IPS-NIHi11 (cell line): ENCODE measurements at places on chromosomes 4 and X.

DNA sequence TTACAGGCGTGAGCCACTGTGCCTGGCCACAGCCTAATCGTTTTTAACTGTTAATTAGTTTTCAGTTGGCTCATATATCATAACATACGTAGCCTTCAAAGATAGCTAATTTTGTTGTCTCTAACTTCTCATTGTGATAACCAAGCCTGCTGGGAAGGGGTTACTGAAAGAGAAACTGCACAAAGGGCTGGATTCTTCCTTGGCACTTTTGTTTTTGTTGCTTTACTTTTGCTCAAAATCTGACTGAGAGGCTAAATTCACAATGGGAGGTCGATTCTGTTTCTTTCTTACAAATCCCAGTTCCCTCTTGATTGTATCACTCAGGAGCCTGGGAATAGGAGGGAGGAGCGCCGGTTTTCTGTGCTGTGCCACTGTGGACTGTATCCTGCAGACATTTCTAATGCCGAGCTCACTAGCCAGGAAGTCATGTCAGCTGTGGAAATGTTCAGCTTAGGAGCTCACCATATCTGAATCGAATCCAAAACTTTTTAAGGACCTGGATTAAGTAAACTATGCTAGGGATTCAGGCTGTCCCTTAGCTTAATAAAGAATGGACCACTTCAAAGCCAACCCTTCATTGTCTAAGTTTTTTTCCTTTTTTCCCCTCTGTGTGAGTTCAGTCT, 120.5 kb upstream of the FAT1 start:
- no peak for DNase-seq

GRCh38 chr4:102627831-102628523, 126.8 kb downstream of the NFKB1 start:
- DNase-seq: no peak

GRCh38 chr4:159235779-159236368, 133.0 kb downstream of the RAPGEF2 start:
- no peak for DNase-seq

DNA sequence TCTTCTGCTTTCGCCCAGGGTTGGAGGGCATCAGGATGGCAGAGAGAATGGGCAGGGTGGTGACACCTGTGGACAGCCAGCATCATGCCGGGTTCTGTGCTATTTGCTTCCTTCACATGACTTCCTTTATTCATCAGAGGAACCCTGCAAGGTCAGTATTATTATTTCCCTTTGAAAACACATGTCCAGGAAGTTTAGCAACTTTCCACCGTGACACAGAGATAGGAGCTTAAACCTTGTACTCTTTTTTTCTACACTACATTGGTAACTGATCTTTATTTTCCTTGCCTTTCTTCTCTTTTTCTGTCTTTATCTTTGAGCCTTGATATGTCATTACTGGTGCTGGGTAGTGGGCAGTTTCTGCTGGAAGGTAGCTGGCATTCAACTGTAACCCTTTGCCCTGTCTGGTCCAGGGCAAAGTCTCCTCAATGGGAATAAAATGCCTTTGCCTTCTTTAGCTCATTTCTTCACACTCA, 5.0 kb upstream of the MGST2 start:
- no peak for DNase-seq

DNA sequence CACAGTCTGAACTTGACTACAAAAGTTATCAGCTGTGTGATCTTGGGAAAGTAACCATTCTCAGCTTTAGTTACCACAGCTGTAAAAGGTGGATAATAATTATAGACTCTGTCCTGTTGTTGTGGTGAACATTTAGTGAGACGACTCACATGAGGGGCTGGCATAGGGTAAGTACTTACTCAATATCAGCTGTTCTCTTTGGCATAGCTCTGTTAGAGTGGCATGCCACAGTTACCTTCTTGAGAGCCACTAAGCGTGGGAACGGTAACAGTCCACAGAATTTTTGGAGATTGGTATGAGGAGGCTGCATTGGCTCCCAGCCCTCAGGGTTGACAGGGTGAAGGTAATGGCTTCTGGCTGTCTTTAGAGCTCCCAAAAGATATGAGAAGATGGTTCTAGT, 13.2 kb upstream of the HAND2 start:
- no peak for DNase-seq

DNA sequence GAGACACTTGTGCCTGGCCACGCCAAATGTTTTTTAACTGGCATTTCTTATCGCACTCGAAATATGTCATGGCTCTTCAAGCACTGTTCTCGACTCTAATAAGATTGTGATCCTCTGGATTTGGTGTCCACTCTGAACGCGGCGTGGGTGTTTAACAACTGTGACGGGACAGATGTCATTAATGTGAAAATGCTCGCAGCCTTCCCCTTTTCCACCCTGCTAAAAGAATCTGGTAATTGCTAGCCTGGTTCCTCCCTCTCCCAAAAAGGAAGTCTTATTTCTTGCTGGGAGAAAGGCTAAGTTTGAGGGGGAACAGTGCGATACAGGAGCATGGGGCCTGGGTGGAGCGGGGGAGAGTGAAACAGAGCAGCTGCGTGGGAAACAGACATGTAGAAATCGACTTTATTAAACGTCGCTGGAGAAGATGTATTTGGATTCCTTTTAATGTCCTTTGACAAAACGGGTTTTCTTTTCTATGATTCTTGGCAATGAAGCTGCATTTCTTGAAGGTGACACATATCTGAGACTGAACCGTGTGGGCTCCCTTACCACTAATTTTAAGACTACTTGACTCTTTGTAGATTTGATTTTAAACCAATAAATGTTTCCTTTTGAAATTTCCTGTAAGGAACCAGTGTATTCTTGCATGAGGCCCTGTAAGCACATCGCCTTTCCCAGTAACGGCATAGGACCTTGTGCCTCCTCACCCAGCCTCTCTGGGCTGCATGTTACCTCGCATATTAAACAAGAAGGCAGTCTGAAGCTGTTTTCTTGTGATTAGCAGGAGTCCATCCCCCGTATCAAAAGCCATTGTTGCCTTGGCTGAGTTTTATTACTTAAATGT, 17.8 kb downstream of the TBC1D1 start:
- DNase-seq: no peak

- no peak for DNase-seq
Observed at GRCh38 chr4:167842487-167842886, 249.8 kb upstream of the ANXA10 start.

DNA sequence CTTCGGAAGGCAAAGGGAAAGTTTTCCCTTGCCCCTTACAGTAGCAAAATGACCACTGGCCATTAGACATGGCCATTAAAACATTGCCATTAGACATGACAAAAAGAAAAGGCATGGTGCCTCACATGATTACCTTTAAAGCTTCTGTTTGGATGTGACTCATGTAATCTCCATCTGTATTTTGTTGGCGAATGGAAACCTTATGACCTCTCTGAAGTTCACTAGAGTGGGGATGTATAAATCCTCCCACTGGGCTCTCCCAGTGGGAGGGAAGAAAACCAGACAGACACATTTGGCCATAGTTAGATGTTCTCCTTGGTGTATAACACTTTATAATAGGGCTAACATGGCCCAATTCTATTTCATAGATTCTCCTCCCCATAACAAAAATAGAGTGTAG, 152.6 kb downstream of the MAGEB17 start:
- DNase-seq: no peak

DNA sequence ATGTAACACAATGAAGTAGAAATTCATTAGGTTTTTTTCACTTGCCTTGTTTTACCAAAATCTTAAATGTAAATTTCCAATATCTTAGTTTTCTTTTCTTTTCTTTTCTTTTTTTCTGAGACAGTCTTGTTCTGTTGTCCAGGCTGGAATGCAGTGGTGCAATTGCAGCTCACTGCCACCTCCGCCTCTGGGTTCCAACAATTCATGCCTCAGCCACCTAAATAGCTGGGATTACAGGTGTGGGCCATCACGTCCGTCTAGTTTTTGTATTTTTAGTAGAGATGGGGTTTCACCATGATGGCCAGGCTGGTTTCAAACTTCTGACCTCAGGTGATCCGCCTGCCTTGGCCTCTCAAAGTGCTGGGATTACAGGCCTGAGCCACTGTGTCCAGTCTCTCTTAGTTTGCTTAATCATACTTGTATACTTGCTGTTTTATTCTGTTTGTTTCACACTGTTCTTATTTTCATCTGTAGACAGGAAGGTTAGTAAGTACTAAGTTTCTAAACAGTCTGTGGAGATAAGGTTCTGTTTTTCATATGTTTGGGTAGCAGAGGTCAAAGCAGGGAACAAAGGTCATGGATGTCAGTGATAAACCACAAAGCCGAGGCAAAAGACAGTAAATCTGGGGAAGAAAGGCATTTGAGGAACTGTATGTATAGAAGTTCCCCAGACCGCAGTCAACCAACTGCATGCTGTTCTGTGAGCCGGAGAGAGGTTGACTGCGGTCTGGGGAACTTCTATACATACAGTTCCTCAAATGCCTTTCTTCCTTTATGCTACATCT, 129.1 kb downstream of the CBR4 start:
- no peak for DNase-seq

DNA sequence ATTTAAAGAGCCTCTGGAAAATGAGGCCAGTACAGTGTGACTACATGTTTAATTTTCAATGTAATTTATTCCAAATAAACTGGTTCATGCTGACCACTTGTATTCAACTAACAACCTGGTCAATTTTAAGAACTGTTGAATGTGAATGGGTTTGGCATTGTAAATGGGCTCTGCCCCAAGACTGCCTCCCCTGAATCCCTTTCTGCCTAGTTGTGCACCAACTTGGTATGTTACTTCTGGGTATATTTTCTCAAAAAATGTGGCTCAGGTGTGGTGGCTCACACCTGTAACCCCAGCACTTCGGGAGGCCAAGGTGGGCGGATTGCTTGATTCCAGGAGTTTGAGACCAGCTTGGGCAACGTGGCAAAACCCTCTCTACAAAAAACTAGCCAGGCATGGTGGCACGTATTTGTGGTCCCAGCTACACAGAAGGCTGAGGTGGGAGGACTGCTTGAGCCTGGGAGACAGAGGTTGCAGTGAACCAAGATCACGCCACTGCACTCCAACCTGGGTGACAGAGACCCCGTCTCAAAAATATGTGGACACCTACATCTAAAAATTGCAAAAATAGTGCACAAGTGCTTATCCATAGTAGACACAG, 7.2 kb downstream of the RPL9 start:
- DNase-seq: no peak

- DNase-seq: no peak
Observed at GRCh38 chr4:124640022-124640730, 72.4 kb downstream of the ANKRD50 start.

- DNase-seq: peak; percentile 59
Observed at GRCh38 chr4:39698424-39699009, 581 bp downstream of the UBE2K start.
